GF-D8 (cell line): ENCODE measurements at places on chromosomes 1 and 21.

DNA sequence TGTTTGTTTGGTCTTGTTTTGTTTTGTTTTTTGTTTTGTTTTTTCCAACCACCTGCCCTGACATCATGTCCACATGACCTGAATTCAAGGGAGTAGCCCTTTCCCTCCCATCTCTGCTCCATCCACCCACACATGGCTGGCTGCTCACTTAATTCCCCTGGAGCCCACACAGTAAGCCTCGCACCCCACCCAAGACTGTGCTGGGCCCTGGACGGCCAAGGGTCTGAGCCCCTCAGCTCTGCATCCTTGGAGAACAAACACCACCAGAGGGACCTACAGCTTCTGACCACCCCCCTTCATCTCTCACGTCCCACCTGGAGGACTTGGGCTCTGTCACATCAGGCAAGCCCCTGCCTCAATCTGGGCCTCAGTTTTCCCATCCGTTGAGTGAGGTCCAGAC, 39.1 kb downstream of the MATN1 start:
- DNase-seq = no peak

DNA sequence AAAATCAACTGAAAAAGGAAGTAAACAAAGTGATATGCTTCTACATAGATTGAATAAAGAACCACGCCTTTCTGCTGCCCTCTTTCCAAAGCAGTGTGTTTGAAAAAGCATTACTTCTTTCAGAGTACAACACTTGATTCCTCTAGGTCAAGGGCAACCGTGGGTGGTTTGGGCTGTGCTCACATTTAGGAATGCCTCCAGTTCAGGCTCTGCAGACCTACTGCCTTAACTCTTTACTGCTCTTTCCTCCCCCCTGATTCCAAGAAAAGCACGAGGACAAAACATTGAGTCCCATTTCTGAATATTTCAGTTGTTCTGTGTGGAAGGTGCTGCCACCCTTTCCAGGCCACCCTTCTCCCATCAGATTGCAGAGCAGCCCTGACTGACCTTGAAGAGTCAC, 45.2 kb downstream of the ADAMTS1 start:
- DNase-seq = no peak

DNA sequence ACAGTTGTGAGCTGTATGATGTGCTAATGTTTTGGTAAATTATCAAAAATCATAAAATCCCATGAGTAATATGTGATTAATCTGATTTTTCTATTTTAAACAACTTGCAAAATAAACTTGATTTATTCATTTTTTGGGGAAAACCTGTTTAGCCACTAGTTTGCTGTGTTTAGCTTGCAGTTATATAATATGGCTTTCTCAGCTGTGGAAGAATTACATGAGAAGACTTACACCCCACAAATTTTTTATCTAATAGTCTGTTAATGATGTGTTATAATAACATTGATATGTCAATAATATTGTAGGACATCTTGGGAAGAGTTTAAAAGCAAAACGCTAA, 2.4 kb upstream of the ERRFI1 start:
- no peak for DNase-seq

DNA sequence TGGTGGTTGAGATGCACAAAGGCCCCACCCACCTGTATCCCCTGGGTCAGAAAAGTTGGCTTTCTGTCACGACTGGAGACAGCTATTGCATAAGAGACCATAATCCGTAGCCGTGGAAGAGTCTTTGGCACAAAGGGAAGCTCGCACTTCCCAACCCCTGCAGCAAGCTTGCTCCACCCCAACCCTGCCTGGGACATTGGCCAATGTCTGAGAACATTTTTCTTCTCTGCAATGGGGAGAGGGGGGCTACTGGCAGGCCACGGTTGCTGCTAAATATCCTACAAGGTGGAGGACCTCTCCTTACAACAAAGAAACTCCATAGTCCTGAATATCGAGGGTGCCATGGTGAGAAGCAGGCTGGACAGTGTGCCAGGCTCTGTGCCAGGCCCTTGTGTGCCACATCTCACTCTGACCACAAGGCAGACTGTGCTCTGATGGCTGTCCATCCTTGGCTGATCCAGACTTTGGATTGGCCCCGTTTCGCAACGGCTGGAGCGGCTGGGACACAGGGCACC, 104.1 kb downstream of the CSMD2 start:
- DNase-seq = no peak

GRCh38 chr21:38769191-38769780, 36.4 kb upstream of the ETS2 start:
- no peak for DNase-seq

DNA sequence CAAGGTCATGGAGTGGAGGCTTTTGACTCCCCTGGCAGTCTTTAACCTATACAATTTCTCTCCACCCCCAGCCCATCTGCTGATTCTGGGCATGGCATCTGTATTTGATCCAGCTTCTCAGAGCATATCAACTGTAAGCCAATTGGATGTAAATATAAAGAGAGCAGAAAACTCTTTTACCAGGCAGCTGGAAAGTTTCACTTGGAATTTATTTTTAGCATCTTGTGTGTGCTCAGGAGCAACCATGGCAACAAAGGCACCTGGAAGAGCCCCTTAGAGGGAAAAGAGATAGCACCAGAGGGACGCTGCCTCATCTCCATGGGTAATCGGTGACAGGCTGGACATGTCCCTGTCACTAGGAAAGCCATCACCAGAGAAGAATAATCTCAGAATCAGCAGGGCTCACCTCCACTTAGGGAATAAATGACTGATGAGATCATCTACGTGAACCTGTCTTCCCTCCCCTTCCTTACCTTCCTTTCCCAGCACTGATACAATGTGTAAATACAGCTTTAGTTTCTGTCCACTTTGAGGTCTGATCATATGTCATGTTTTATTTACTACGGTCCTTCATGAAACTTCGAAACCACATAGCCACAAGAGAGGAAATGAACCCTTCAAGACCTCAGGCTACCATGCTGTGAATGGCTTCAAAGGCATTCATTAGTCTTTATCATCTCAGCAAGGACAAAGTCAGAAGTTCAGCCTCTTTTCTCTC, 25.3 kb upstream of the SIPA1L2 start:
- DNase-seq = no peak

GRCh38 chr1:32886004-32886827, at the start of gene HPCA:
TSS of gene HPCA (plus strand) at chr1:32886491. CDS start at chr1:32888899, 2,408 bp downstream.
- DNase-seq = no peak

GRCh38 chr21:36627242-36627641, 71.7 kb upstream of the SIM2 start:
- no peak for DNase-seq

DNA sequence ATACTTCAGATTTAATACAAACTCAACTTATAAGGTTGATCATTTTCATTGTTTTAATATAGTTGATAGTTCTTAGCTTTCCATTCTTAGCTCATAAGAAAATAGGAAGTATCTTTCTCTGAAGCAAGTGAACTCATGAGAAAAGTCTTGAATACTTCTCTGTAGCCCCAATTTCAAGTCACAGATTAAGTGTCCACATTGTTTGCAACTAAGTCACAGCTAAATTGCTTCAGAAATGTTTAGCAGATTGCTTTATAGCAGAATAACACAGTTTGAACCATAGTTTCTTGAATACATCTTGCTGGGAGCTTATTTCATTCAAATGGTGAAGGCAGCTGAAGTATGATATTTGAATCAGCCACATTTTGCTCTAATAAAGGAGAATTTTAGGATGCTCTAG, 10.6 kb upstream of the PKN2 start:
- DNase-seq = no peak

- DNase-seq = no peak
These were observed 30.9 kb upstream of the ALPL start for GRCh38 chr1:21478356-21478755.

DNA sequence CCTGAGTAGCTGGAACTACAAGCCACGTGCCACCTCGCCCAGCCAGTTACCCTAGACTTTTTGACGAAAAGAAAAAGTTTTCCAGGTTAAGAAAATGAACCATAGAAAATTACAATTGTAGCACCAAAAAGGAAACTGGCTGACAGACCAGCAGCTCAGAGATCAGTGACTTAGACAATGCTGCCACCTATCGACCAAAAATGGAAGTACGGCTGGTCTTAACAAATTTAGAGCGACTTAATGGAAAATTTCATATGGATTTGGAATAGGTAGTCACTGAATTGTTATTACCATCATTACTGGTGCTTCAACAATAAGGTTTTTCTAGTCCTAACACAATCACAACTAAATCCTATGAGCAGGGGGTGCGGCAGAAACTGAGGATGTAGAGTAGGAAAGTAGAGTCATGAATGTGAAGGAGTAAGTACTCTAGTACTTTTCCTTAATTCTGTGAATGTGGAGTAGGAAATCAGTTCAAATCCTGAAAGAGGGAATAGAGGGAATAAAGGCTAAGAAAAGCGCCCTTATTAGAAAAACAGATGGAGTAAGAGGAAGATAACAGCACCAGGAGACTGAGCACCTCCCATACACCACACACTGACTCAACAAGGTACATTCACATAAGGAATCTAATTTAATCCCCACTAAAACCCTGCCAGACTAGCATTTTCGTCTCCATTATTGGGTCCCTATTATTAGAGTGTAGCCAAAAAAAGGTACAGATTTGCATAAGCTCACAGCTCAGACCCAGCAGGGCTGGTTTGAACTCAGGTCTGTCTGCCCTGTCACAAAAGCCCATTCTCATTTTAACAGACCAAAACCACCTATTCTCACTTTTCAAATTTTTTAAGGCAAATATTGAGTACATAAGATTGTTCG, 37.9 kb upstream of the MGST3 start:
- no peak for DNase-seq

DNA sequence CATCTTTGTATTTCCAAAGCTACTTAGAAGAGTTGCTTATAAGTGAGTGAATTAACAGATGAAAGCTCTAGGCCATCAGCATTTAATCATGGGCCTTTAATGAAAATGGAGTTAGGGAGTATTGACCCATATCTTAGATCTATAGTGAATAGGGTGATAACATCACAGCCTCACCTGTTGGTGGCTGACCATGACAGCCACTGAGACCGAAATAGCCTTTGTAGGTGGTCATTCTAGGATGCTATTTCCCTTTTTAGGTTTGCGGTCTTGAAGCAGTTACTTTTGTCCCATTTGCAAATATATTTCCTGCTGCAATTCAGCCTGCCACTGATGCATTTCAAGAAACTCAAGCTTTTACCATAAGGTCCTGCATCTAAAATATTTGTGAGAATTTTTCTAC, 410.1 kb upstream of the LYPLAL1 start:
- DNase-seq = no peak

- DNase-seq = peak; percentile 67
These were observed 39.6 kb downstream of the SDC3 start for GRCh38 chr1:30868833-30869435.

- DNase-seq = no peak
These were observed 1.6 kb downstream of the PBX1 start for GRCh38 chr1:164560556-164560955.

GRCh38 chr1:70403759-70404158, 7.3 kb upstream of the CTH start:
- DNase-seq = no peak

- DNase-seq = no peak
These were observed 284.5 kb upstream of the PLXNA2 start for GRCh38 chr1:208528578-208529240.

GRCh38 chr1:7579831-7580804, 191.0 kb upstream of the VAMP3 start:
- no peak for DNase-seq
